ENCODE measurements at places on chromosomes 1 and 21. TPM values are rescaled to one million over a fixed set of nuclear protein-coding genes. Genes with fewer than 3 reads are reported as not detected.
A peak's percentile ranks its signal among the peaks of the same experiment; 100 is the strongest.

C1QA gene
- total RNA-seq: 38.9 TPM

PDE9A gene
- total RNA-seq: 12.5 TPM

FAF1 gene
- total RNA-seq: 78.4 TPM

INSRR gene
- not detected for total RNA-seq

LTN1 gene
- 31.6 TPM for total RNA-seq

IGSF3 gene
- total RNA-seq: 23.1 TPM

ASTN1 gene
- total RNA-seq: 0.33 TPM

DNA sequence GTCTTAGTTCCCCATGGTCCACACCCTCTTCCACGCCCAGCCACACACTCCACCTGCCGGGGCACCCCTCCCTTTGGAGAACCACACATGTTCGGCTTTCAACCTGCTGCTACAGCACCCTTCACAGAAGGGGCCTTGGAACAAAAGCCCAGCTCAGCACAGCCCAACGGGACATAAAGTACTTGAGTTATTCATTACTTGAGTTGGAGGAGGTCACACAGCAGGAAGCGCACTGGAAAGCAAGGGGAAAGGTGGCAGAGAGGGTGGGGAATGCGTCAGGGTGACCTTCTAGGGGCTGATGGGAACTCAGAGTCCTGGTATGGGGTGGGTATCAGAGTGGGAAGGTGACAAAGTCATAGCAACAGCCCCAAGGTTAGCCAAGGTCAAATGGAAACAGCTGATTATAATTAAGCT is 3.0 kb upstream of the ATP1B1 start:
- H3K27ac ChIP-seq: peak overlapping the region; percentile 97
- H3K4me3 ChIP-seq: no peak overlapping the region
- peaks cover 36% of the 10 kb centered on the region for H3K4me1 ChIP-seq
- DNase-seq: peak; percentile 94

GRCh38 chr21:41032541-41032940 is 135.4 kb upstream of the BACE2 start:
- DNase-seq: no peak
- H3K4me3 ChIP-seq: no peak overlapping the region
- H3K27me3 ChIP-seq: peaks cover 3% of the 10 kb centered on the region
- H3K4me1 ChIP-seq: no peaks in the 10 kb centered on the region

- peaks cover 69% of the 10 kb centered on the region for H3K4me1 ChIP-seq
- H3K36me3 ChIP-seq: no peaks in the 10 kb centered on the region
- H3K27ac ChIP-seq: no peak overlapping the region
- H3K27me3 ChIP-seq: no peaks in the 10 kb centered on the region
- H3K4me3 ChIP-seq: no peak overlapping the region
These were observed 91.5 kb upstream of the IPO9 start for GRCh38 chr1:201737352-201738060.

GRCh38 chr1:89842567-89843272 is 21.9 kb downstream of the LRRC8D start:
- peaks cover 4% of the 10 kb centered on the region for H3K4me1 ChIP-seq
- H3K27ac ChIP-seq: peak overlapping the region; percentile 69
- DNase-seq: no peak
- H3K4me3 ChIP-seq: peak overlapping the region; percentile 77
- no peaks in the 10 kb centered on the region for H3K36me3 ChIP-seq

DNA sequence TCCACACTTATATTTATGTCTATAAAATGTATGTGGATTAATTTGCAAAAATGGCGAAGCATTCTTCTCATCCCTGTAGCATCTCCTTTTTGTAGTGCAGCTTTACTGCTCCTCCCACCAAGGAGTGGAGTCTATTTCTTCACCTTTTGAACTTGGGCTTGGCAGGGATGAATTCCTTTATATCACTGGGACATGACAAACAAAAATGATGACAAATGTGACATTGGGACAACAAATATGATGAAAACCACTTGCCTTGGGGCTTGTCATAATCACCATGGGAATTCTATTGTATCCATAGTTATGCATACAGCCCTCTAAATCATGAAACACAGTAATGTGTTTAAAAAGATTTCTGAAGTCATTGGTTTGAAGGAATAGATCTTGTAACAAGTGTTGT is 155.0 kb downstream of the TNFSF18 start:
- no peaks in the 10 kb centered on the region for H3K27me3 ChIP-seq
- no peaks in the 10 kb centered on the region for H3K36me3 ChIP-seq
- H3K4me3 ChIP-seq: no peak overlapping the region
- DNase-seq: no peak

- H3K36me3 ChIP-seq: no peaks in the 10 kb centered on the region
- no peak overlapping the region for H3K4me3 ChIP-seq
- H3K27ac ChIP-seq: no peak overlapping the region
- DNase-seq: peak; percentile 34
- H3K27me3 ChIP-seq: no peaks in the 10 kb centered on the region
These were observed 93.1 kb upstream of the HAO2 start for GRCh38 chr1:119275145-119276134.

DNA sequence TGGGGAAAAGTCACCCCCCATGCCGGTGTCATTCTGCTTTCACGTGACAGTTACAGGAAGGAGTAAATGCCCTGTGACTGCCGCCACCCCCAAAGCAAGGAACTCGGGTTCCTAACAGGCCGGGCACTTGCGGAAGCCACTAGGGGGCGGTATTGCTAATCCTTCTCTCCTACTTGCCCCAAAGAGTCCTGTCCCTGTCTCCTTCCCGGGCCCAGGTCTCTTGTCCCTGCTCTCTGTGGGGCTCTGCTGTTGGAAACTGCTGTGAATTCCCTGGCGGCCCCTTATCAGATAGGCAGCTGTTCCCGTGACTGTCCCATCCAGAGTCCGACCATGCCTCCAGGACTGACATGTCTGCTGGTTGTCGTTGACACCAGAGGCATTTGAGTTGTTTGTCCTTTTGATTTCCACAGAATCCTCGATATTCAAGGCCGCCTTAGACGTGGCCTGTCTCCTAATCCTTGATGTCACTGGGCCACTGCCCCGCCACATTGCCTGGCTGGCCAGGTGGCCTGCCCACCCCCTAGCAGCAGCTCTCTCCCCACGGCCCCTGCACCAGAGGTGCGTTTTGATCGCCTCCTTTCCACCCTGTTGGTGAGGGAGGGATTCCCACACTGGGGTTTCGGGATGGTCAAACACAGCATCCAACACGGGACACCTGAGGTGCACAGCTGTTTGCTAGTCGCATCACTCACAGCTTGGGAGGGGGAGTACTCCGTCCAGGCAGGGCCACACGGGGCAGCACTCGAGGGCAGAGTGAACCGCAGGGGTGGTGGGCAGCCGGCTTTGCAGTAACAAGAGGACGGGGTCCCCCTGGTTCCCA is 37.3 kb downstream of the CHAF1B start:
- no peak overlapping the region for H3K27ac ChIP-seq
- no peaks in the 10 kb centered on the region for H3K36me3 ChIP-seq
- H3K27me3 ChIP-seq: no peaks in the 10 kb centered on the region
- peak; percentile 19 for DNase-seq
- no peak overlapping the region for H3K4me3 ChIP-seq

DNA sequence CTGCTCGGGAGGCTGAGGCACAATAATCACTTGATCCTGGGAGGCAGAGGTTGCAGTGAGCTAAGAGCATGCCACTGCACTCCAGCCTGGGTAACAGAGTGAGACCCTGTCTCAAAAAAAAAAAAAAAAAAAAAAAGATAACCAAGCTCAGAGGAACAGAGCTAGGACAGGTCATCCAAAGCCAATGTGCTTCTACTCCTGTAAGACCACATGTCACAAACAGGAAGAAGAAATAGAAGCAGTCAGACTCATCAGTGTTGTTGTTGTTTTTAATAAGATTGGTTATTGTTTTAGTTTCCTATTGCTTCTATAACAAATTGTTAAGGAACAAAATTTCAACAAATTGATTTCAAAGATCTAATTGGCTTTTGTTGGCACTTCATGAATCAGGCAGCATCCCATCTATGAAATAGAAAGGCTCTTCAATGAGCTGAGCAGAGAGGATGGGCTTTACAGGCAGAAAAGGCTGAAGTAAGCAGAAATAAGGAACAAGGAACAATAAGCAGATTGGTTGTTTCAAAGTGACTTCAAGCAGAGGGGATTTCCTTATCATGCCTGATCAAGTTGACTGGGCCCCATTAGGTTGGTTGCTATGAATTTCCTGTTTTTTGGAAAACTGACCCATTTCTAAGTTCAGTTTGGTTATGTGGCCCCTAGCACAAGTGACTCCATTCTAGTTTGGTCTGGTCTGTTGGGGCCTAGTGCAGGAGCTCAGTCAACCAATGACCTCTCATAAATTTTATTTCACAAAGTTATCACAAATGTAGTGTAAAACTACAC is 6.0 kb upstream of the AKNAD1 start:
- H3K27ac ChIP-seq: no peak overlapping the region
- no peaks in the 10 kb centered on the region for H3K27me3 ChIP-seq

DNA sequence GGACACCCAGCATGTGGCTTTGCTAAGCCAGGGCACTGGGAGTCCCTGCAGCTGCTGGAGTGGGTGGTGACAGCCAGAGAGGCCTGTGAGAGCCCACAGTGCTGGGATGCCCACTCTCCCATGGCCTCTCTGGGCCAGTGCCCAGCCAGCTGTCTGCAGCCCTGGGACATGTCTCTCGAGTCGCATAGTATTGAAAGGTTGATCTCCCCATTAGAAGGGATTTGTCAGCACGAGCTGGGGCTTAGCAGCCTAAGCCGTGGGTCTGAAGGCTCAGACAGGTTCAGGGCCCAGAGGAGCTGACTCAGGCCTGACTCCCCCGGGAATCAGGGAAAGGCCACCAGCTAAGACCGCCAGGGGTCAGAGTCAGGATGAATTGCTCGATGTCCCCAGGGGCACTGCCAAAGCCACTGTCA is 53.5 kb downstream of the FOXD2 start:
- no peaks in the 10 kb centered on the region for H3K27me3 ChIP-seq
- no peaks in the 10 kb centered on the region for H3K36me3 ChIP-seq
- DNase-seq: no peak
- H3K27ac ChIP-seq: no peak overlapping the region

GRCh38 chr21:36959020-36959835 is 7.2 kb downstream of the HLCS start:
- no peaks in the 10 kb centered on the region for H3K27me3 ChIP-seq
- no peak overlapping the region for H3K4me3 ChIP-seq
- no peak overlapping the region for H3K27ac ChIP-seq

DNA sequence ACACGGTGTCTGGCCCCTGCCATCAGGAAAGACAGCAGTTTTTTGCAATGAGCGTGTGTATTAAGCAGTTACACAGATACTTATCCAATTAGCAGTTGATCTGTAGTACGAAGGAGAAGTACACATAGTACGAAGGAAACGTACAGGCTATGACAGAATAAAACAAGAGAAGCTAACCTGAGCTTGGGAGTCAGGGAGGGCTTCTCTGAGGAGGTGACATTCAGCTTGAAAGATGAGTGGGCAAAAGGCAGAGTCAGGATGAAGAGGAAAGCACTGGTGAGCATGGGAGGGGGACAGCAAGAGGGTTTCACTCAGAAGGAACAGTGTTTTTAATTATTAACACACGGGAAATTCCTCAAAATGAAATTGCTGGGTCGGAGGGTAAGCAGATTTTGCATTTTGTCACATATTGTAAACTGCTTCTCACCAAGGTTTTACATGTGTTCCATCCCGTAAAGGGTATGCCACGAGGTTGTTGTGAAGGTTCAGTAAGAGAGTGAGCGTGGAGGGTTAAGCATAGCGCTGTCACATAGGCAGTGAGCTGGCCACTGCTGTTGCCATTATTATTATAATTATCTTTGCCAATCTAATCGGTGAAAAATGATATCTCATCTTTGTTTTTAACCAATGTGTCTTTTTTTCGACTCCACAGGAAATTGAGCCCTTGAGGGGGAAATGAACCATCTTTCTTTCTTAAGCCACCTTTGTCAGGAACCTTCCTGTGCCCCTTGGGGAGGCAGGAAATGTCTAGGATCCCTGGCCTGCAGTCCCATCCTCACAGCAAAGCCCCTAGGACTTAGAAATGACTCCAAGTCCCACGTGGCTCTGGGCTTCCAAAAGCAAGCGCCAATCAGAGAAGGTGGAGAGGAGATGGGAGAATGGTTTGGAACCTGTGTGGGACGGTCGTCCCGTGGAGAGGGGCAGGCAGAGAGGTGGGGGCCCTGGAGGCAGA is 47.3 kb upstream of the POU3F1 start:
- no peaks in the 10 kb centered on the region for H3K27me3 ChIP-seq
- H3K36me3 ChIP-seq: no peaks in the 10 kb centered on the region
- no peak overlapping the region for H3K4me3 ChIP-seq
- H3K4me1 ChIP-seq: no peaks in the 10 kb centered on the region
- no peak for DNase-seq
- no peak overlapping the region for H3K27ac ChIP-seq

DNA sequence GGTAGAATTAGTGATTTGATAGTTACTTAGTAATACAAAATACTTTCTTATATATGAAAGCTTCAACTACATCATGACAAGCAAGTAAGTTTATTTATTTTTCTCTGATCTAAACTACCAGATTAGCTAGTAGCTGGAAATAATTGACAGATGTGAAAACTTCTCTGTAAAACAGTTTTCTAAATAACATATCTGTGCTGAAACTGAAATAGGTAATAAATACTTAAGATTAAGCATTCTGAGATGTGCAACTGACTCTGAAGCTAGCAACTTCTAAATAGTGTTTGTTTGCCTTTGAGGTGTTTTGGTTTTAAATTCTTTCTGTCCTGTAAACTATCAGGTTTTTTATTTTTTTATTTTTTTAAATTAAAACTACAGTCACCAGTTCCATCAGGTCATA is 18.5 kb upstream of the LHX8 start:
- H3K4me3 ChIP-seq: no peak overlapping the region
- no peak for DNase-seq
- H3K36me3 ChIP-seq: no peaks in the 10 kb centered on the region
- H3K4me1 ChIP-seq: no peaks in the 10 kb centered on the region

DNA sequence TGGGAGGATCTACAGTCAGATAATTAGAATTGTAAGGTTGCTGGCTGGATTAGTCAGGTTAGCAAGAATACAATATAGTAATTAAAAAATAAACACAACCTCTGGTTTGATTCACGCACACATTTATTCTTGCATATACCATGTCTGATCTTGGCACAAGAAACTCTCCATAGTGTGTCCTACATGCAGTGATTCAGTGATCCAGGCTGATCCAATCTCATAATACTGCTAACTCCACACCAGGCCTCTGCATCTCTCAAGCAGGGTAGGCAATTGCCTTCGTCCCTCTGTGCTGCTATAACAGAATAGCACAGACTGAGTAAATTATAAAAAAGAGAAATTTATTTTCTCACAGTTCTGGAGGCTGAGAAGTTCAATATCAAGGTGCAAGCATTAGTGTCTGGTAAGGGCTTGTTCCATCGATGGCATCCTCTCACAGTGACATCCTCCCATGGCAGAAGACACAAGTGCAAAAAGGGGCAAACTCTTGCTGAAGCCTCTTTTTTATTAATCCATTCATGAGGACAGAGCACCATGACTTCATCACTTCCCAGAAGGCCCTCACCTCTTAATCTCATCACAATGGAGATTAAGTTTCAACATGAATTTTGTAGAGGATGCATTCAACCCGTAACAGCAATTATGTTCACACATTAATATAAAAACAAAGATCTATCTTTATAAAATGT is 741.0 kb upstream of the NCAM2 start:
- H3K4me3 ChIP-seq: no peak overlapping the region
- H3K27ac ChIP-seq: no peak overlapping the region
- no peak for DNase-seq
- H3K36me3 ChIP-seq: no peaks in the 10 kb centered on the region
- H3K4me1 ChIP-seq: no peaks in the 10 kb centered on the region
